Prostate gland (tissue), 2 donors: ENCODE measurements at places on chromosomes 1 and 21. TPM values are rescaled to one million over a fixed set of nuclear protein-coding genes. Genes with fewer than 3 reads are reported as not detected.
A peak's percentile ranks its signal among the peaks of the same experiment; 100 is the strongest.

DNA sequence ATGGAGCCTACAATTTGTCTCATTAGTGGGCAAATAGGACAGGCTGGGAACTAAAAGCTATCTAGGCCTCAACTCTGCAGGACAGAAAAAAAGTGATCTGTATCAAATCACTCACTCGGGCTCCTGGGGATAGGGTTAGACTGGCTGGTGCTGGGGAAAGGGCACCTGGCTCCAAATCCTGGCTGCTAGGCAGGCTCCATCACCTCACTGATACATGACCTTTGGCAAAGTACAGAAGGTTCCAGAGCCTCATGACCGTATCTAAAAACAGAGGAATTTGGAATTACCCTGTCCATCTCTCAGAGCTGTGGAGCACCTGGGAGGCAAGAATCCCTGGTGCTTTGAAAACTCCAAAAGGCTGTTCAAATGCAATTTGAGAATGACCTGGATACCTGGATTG, 51.7 kb downstream of the SUSD4 start:
- DNase-seq: no peak

DNA sequence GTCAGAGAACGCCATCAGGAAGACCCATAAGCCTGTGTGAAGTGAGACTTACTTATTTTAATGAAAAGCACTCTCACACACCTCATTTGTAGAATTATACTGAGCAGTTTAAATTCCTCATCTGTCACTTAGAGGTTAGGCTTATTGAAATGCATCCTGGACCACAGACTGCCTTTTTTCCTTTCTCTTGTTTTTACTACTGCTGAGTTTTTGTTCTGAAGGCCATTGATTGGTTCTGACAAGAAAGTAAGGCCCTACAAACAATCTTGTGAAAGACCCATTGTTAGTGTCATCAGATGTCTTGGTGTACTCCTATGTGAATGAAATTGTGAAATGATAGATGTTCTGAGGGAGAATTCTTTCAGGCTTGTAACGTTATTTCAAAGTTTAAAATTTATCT, 1343.3 kb upstream of the ADGRL2 start:
- DNase-seq: no peak

- DNase-seq: no peak
Measured at GRCh38 chr1:26782521-26783212, 5.1 kb upstream of the PIGV start.

DNA sequence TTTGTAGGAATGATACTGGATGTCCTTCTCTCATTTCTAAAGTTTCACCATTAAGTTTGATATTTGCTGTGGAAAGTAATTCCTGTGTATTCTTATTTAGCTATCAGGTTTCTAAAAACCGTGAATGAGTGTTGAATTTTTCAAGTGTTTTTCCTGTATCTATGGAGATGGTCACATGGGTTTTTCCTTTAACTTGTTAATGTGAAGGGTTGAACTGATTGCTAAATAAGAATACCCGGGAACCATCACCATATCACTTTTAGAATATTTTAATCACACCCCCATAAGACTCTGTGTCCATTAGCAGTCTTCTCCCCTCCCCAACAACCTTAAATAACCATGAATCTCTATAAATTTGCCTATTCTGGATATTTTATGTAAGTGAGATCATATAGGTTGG, 16.5 kb upstream of the ASAP3 start:
- no peak for DNase-seq

GRCh38 chr1:41282679-41283317, 40.7 kb upstream of the SCMH1 start:
- no peak for DNase-seq

TCHH gene
- total RNA-seq: not detected

DNA sequence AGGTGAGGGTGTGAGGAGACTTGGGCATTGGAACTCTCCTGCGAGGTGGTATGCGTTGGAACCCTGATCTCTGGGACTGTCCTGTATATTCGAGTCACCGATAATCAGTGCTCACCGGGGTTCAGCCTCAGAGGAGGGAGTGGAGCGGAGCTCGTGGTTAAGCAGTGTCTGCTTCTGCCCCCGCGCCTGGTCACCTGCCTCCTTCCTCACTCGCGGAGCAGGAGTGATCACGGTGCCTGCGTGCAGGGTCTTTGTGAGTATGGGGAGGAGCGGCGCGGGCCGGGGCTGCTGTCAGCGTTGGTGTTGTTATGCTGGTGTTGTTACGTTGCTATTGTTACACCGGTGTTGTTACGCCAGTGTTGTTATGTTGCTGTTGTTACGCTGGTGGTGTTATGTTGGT, 23.3 kb downstream of the H6PD start:
- no peak for DNase-seq

HTR1D gene
- total RNA-seq: 0.09 TPM

DNA sequence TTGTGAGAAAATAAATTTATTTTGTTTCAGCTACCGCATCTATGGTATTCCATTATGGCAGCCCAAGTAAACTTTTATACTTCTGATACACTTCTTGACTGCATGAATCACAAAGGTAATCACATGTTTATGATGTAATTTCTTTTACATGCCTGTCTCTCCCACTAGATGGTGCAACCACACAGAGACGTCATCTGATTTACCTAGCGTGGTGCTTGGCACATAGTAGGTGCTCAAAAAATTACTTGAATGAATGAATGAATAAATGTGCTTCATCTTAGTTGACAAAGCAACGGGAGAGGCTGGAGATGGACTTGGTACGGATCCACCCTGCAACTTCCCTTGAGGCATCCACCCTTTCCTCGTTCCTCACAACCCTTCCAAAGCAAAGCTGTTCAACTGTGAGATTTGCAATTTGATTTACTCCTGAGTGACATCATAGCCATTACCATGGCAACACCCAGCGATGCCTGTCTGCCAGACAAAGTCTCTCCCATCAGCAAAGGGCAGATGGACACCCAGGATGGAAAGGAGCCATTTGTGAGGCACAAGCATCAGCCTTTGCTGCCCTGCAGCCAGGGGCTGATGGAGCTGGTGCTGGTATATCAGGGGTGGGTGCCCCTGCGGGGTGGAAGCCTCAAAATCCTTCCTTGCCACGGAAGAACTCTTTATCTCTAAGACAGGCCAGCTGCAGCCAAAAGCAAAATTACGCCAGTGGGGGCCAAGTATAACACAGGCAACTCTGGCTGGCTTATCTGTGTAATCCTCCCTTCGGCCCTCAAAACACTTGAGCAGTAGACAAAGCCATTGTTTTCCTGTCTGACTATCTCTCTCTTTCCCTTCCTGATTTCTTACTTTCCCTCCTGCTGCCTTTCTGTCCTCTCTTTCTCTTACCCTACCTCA, 18.9 kb upstream of the VWA5B1 start:
- no peak for DNase-seq

- DNase-seq: no peak
Measured at GRCh38 chr21:44348861-44349260, 4.6 kb upstream of the TRPM2 start.

DNA sequence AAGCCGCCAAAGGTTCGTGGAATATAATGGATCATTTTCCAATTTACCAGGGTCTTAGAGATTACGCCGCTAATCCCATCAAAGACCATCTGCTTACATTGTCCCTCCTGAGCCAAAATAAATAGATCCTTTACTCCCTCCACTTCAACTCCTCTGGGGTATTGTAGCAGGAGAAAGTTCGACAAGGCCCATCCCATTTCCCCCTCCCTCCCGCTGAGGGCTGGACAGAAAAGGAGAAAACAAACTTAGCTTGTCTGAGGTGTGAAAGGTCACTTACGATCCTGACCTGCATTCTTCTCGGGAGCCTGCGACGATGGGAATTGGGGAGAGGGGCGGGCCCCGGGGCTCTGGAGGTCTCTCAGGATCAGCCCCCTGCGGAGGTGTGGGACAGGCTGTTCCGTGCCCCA, 60.8 kb downstream of the MEF2D start:
- no peak for DNase-seq

DNA sequence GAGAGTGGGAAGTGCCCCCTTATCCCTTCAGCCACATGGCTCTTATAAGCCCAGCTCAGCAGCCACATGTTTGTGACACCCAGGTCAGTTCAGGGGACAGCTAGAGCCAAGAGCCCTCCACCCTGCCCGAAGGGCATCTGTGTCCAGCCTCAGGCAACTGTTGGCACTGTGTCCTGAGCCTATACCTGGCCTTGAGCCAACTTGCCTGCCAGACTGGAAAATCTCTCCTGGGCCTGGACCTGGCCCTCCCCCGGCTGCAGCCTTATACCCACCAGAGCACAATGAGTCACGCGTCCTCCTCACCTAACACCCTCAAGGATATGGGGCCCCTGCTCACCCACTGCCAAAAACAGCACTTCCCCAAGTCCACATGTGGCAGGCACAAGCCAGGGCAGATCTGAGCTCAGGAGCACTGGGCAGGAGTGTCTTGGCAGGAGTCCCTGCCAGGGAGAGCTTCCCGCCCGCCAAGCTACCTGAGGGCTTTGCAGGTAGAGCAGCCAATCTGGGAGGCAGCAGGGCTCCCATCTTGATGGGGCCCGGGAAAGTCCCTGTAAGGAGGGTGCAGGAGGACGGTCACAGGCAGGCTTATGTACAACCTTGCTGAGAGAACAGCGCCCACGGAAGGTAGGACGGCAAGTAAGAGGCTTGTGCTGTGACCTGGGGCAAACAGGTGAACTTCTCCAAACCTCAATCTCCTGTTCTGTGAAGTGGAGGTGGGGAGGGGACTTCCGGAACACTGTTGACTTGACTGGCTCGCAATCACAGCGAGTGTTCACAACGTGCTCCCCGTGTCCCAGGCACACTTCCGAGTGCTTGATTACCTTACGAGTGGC, 19.8 kb upstream of the HSPG2 start:
- peak; percentile 93 for DNase-seq

GRCh38 chr1:195721210-195721971, 886.8 kb downstream of the KCNT2 start:
- no peak for DNase-seq

SPRR2G gene
- total RNA-seq: not detected

GRCh38 chr1:151098126-151098525, 27.6 kb downstream of the GABPB2 start:
- DNase-seq: no peak

- no peak for DNase-seq
Measured at GRCh38 chr1:41152622-41153044, 89.5 kb downstream of the SCMH1 start.

RGSL1 gene
- 1.2 TPM for total RNA-seq

DNA sequence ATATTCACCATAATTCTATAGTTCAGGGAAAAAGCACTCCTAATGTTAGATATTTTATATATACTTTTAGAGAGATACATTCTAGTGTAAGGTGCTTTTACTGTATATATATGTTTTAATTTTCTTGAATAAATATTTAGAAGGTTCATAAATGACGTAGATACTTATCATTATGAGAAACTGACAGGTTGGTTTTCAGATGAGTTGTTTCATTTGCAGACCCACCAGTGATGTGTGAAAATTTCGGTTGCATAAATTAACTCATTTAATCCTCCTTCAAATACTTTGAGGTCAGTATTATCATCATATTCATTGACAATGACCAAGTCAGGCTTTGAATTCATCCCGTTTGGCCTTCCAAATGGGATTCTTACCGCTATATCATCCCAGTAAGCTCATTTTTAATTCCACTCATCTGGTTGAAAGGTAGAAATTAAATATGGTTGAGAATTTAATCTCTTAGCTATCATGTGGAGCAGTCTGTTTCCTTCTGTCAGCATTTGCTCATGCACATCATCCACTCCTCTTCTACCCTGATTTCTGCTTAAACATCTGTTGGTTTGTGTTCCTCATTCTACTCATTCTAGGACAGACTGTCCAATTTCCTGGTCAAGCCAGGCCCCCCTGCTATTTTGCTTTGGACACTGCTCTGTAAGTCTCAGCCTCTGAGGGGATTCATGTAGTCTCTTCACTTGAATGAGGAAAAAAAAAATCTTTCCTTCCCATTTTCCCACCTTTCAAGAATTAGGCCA, 1156.6 kb downstream of the PLA2G4A start:
- no peak for DNase-seq

CYP4A11 gene
- not detected for total RNA-seq

DNA sequence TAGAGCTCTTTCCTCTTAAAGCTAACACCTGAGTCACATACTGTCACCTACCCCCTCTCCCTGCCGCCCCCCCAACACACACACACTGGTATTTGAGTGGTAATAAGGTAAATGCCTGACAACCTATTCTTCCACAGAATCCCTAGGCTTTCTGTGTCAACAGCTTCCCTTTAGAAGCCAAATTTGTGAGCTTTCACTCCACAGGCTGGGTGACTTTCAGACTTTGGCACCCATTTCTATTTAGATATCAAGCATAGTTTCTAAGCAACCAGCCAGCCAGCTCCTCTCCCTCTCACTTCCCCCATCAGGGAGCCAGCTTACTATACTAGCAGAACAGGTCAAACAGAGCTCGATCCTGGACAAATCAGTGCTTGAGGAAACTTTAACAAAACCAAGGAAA, 3.2 kb upstream of the C1orf74 start:
- peak; percentile 92 for DNase-seq

DNA sequence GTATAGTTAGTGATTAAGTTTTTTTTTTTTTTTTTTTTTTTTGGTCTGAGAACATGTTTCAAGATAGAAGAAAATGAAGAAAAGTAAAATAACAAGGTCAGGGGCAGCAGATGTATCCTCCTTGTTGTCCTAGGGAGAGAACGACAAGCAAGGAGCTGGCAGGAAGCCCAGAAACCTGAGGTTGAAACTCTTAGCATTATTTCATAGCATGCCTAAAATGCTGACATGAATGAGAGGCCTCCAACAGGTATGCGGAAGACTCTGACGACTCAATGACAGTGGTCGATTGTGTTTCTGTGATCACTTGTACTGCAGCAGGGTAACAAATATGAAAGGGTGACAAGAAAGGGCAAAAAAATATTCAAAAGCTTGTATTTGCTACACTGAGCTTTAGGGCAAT, 415.9 kb downstream of the PLA2G4A start:
- DNase-seq: peak; percentile 50
